Astrocyte (in vitro differentiated cells and primary cell): ENCODE measurements at places on chromosomes 6 and 20. TPM values are rescaled to one million over a fixed set of nuclear protein-coding genes. Genes with fewer than 3 reads are reported as not detected.

GRCh38 chr6:40299681-40300080 is 287.5 kb downstream of the LRFN2 start:
- no peaks in the 10 kb centered on the region for H3K4me1 ChIP-seq
- H3K36me3 ChIP-seq = no peaks in the 10 kb centered on the region
- DNase-seq = no peak
- H3K4me3 ChIP-seq = no peak overlapping the region
- no peaks in the 10 kb centered on the region for H3K27me3 ChIP-seq
- H3K27ac ChIP-seq = no peak overlapping the region

- H3K4me3 ChIP-seq = no peak overlapping the region
- no peaks in the 10 kb centered on the region for H3K36me3 ChIP-seq
- no peak overlapping the region for H3K27ac ChIP-seq
Measured at GRCh38 chr20:10178727-10179313, 39.8 kb upstream of the SNAP25 start.

DNA sequence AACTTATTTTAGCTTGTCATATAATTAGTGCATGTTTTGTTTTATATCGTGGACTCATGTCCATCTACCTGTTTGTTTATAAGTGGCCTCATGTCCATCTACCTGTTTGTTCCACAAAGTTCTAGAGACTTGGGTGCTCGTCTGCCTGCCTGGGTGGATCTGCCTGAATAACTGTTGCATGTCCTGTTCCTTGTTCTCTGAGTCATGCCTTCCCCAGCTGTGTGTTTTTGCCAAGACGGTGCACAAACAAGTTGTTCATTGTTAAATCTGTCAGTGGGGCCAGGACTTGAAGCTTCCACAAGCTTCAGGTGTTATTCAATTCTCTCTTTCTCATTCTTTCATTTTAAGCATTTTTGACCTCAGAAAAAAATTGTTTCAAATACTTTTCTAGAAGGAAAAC is 358.0 kb upstream of the CITED2 start:
- H3K4me1 ChIP-seq = no peaks in the 10 kb centered on the region
- no peak overlapping the region for H3K27ac ChIP-seq
- H3K4me3 ChIP-seq = no peak overlapping the region
- H3K27me3 ChIP-seq = no peaks in the 10 kb centered on the region
- peak; percentile 65 for DNase-seq
- no peaks in the 10 kb centered on the region for H3K36me3 ChIP-seq

- no peak for DNase-seq
- H3K27ac ChIP-seq = peak overlapping the region; percentile 89
- peaks cover 17% of the 10 kb centered on the region for H3K4me1 ChIP-seq
Measured at GRCh38 chr6:12014873-12015149, 2.7 kb downstream of the HIVEP1 start.

Gene PHACTR3
- 0.14 TPM in 1 of 2 replicates, not detected in the other for total RNA-seq
